ENCODE measurements at places on chromosomes 7 and 10.
A peak's percentile ranks its signal among the peaks of the same experiment; 100 is the strongest.

DNA sequence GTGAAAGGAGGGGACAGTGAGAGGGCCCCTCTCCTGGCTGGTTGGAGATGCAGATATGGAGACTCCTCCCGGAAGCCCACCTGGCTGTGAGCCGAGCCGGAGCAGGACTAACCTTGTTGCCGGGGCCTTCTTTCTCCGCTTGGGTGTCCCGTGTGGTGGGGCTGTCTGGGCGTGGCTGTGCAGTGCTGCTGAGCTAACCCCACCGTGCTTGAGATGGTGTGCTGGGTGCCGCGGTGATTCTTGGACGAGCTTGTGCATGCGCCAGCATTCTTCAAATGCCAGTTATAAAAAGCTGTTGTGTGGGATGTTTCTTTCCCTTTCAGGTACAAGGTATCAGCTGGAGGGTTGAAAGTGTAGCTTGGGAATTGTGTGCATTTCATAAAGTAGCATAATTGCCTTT is 48.8 kb downstream of the DAGLB start:
- peak; percentile 60 for DNase-seq

- no peak for DNase-seq
These were observed 15.9 kb upstream of the SCRN1 start for GRCh38 chr7:30005464-30005863.

DNA sequence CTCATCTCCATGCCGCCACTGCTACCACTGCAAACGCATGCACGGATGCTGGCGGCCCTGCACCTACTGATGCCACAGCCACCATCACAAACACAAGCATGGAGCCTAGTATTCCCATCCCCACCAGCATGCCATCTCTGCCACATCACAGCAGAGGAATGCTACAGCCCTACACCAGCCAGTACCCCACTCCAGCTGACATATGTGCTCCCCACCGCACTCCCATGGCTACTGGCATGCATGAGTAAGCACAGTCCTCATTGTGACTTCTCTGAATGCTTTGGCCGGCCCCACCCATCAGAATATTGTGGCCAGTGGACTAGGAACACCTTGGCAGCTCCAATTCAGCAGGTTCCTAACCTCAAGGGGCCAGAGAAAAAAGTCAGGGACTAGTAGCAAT is 705.5 kb downstream of the POM121L12 start:
- no peak for DNase-seq

GRCh38 chr7:98467570-98468312 is 66.9 kb upstream of the BAIAP2L1 start:
- DNase-seq = no peak

- DNase-seq = no peak
These were observed 78.7 kb downstream of the FEZF1 start for GRCh38 chr7:122225874-122226273.
